WTC11 (cell line): ENCODE measurements at places on chromosomes 12 and 14. TPM values are rescaled to one million over a fixed set of nuclear protein-coding genes. Genes with fewer than 3 reads are reported as not detected.

GRCh38 chr14:100567877-100568163 lies 19.4 kb downstream of the BEGAIN start:
- H3K27me3 ChIP-seq, result peaks cover 55% of the 10 kb centered on the region
- DNase-seq, result no peak
- no peak overlapping the region for H3K4me3 ChIP-seq
- H3K4me1 ChIP-seq, result peaks cover 16% of the 10 kb centered on the region
- H3K36me3 ChIP-seq, result no peaks in the 10 kb centered on the region

DNA sequence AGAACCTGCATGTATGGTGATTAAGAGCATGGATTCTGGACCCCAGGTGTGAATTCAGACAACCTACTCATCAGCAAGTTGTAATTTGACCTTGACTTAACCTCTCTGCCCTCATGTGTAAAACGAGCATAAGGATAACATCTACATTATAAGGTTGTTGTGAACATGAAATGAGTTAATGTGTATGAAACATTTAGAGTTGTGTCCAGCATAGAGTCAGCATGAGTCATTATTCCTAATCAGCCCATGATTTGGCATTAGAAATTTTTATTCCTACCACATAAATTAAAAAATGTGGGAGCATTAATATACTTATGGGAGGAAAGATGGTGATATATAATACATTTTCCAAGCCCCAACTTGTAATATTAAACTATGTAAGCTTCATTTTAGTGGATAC lies 95.9 kb upstream of the DDHD1 start:
- DNase-seq, result no peak
- no peak overlapping the region for H3K4me3 ChIP-seq
- peaks cover 2% of the 10 kb centered on the region; the same call in 1 of the 2 replicates for H3K4me1 ChIP-seq
- no peak overlapping the region; the same call in 1 of the 2 replicates for H3K27ac ChIP-seq
- H3K36me3 ChIP-seq, result peaks cover 13% of the 10 kb centered on the region

GRCh38 chr14:88613552-88614010 lies 50.7 kb downstream of the ZC3H14 start:
- no peaks in the 10 kb centered on the region for H3K27me3 ChIP-seq
- H3K4me1 ChIP-seq, result peaks cover 17% of the 10 kb centered on the region
- H3K27ac ChIP-seq, result no peak overlapping the region
- no peak for DNase-seq
- peaks cover 41% of the 10 kb centered on the region for H3K36me3 ChIP-seq

DNA sequence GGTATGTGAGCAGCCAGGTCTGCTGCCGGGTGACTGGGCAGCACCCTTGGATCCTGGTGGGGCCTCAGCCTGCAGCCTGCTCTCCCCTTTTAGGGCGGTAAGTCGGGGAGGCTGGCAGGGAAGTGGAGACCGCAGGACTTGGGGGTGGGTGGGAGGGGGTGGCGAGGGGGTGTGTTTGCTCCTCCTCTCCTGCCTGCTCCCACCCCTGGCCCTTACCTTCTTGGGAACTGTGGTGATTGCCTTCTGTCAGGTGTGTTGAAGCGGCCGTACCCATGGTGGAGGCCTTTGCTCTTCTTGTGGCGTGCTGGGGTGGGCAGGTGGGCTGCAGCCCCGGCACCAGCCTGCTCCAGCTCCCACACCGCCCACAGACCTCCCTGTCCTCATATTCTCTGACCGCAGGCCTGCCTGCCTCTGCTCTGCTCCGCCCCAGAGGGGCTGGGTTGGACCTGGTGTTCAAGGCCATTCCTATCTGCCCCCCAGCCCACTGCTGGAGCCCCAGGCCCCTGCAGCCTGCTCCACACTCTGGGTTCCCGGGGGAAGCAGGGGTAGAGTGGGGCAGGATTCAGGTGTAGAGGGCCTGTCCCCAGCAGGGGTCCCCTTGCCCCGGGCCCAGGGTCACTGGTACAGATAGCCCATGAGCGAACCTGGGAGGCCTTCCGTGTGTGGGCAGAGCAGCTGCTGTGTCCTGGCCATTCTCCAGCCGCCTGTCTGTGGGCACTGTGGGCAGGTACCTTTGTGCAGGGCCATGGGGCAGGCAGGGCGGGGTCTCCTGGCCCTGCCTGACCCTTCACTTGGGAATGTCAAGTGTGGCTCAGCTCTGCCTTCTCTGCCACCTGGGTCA lies 5.2 kb downstream of the TEDC1 start:
- H3K27me3 ChIP-seq, result no peaks in the 10 kb centered on the region; the same call in 1 of the 2 replicates
- peak; percentile 8 for DNase-seq
- H3K27ac ChIP-seq, result no peak overlapping the region
- no peaks in the 10 kb centered on the region for H3K36me3 ChIP-seq
- no peaks in the 10 kb centered on the region for H3K4me1 ChIP-seq

GRCh38 chr12:108728820-108729611 lies 2.3 kb downstream of the CORO1C start:
- H3K27me3 ChIP-seq, result no peaks in the 10 kb centered on the region
- no peak for DNase-seq
- H3K4me1 ChIP-seq, result peaks cover 51% of the 10 kb centered on the region
- H3K36me3 ChIP-seq, result no peaks in the 10 kb centered on the region
- H3K27ac ChIP-seq, result peak overlapping the region; percentile 86; the same call in 1 of the 2 replicates
- peak overlapping the region; percentile 90 for H3K4me3 ChIP-seq

DNA sequence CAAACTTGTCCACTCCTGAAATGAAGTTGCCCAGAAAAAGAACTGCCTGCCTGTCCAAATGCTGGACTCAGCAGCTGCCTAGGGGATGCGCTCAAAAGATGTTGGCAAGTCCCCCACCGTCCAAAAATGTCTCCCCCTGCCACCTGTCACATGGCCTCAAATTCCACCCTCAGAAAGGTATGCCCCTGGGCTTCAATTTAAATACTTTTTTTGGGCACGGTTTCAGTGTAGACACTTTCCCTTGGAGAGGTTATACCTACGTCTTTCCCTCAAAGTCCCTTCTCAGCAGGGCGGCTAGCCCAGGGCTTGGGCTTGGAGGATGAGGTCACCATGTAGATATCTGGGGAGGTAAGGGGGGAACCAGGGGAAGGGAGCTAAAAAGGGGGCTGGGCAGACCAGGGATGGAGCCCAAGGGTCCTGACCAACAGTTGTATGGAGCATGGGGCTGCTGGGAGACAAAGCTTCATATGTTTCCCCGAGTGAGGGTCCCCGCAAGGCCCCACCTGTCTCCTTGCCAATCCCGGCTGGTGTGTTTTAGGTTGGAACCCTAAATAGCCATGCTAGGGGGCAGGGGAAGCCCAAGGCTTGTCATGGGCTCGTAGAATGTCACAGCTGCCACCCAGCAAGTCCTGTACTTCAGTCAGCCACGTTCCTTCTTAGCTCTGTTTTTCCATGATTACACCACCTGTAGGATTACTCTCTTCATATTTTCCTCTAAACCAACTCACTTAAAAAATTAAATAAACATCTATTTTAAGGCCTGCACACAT lies 131.2 kb upstream of the TBX3 start:
- H3K4me1 ChIP-seq, result peaks cover 20% of the 10 kb centered on the region
- no peak overlapping the region for H3K4me3 ChIP-seq
- no peaks in the 10 kb centered on the region for H3K36me3 ChIP-seq
- peaks cover 3% of the 10 kb centered on the region; the same call in 1 of the 2 replicates for H3K27me3 ChIP-seq
- no peak overlapping the region for H3K27ac ChIP-seq
- no peak for DNase-seq

- H3K27ac ChIP-seq, result no peak overlapping the region
- H3K4me1 ChIP-seq, result peaks cover 17% of the 10 kb centered on the region
- no peaks in the 10 kb centered on the region for H3K27me3 ChIP-seq
- no peak overlapping the region for H3K4me3 ChIP-seq
- H3K36me3 ChIP-seq, result no peaks in the 10 kb centered on the region
Measured at GRCh38 chr12:131592972-131593371, 117.9 kb upstream of the SFSWAP start.

- peaks cover 38% of the 10 kb centered on the region for H3K4me1 ChIP-seq
- H3K36me3 ChIP-seq, result peaks cover 13% of the 10 kb centered on the region
- H3K27ac ChIP-seq, result no peak overlapping the region
- peak; percentile 55 for DNase-seq
Measured at GRCh38 chr12:47234576-47235141, 154.9 kb upstream of the AMIGO2 start.

- no peaks in the 10 kb centered on the region for H3K4me1 ChIP-seq
- peaks cover 12% of the 10 kb centered on the region for H3K36me3 ChIP-seq
- no peak overlapping the region for H3K27ac ChIP-seq
- no peak overlapping the region for H3K4me3 ChIP-seq
- DNase-seq, result no peak
Measured at GRCh38 chr14:53836551-53836950, 120.1 kb downstream of the BMP4 start.

- no peak overlapping the region for H3K27ac ChIP-seq
- H3K27me3 ChIP-seq, result no peaks in the 10 kb centered on the region
- H3K4me3 ChIP-seq, result no peak overlapping the region
- H3K4me1 ChIP-seq, result no peaks in the 10 kb centered on the region
- no peak for DNase-seq
Measured at GRCh38 chr14:98931911-98932310, 340.1 kb downstream of the BCL11B start.

Gene SLC35F4
- not detected in 3 replicates for total RNA-seq

Gene AQP5
- total RNA-seq, result 2.7 to 2.9 TPM (median 2.8 TPM) in 3 replicates

Gene TOGARAM1
- 6.4 to 6.9 TPM (median 6.6 TPM) in 3 replicates for total RNA-seq

Gene PDZRN4
- total RNA-seq, result 0.09 TPM in 1 of 3 replicates, not detected in the others

Gene GLT8D2
- total RNA-seq, result 4.5 to 10.2 TPM (median 8.8 TPM) in 3 replicates

Gene KRT85
- total RNA-seq, result not detected in 3 replicates

Gene STAT2
- 53.2 to 54.5 TPM (median 54.5 TPM) in 3 replicates for total RNA-seq

Gene DACT1
- total RNA-seq, result 19.8 to 21.2 TPM (median 20.2 TPM) in 3 replicates

Gene OR11H7
- not detected in 3 replicates for total RNA-seq

Gene SLC39A5
- 0.26 to 0.62 TPM (median 0.46 TPM) in 3 replicates for total RNA-seq

Gene EAPP
- total RNA-seq, result 24.4 to 25.4 TPM (median 24.9 TPM) in 3 replicates

Gene CSRP2
- 157 to 179 TPM (median 176 TPM) in 3 replicates for total RNA-seq
